Stimulated activated CD4-positive, alpha-beta T cell treated with anti-CD3 and anti-CD28 coated beads, Interleukin-1b, Interleukin-23, amount 100 ng/mL, for 1 hour (primary cell): ENCODE measurements at places on chromosomes 1 and 21.

DNA sequence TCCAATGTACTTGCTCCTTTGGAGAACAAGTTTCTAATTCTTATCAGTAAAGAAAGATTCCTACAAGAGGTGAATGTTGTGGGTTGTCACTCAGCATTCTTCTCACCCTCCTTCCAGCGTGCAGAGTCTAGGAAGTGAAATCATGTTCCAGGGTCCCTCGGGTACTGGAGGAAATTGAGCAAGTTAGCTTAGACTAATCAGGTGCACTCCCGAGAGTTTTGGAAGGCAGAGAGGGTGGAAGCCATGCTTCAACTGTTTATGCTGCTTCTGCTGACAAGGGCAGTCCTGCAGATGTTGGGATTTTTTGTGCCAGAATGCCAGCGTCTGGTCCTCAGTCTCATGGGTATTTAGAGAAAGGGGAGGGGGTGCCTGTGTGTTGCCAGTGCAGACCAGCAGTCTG, 5.3 kb upstream of the C1orf115 start:
- no peak for DNase-seq

- no peak for DNase-seq
These were observed at the start of gene IFNGR2 for GRCh38 chr21:33403128-33403785. TSS of gene IFNGR2 (plus strand) at chr21:33403413. CDS start at chr21:33403544, 131 bp downstream.

DNA sequence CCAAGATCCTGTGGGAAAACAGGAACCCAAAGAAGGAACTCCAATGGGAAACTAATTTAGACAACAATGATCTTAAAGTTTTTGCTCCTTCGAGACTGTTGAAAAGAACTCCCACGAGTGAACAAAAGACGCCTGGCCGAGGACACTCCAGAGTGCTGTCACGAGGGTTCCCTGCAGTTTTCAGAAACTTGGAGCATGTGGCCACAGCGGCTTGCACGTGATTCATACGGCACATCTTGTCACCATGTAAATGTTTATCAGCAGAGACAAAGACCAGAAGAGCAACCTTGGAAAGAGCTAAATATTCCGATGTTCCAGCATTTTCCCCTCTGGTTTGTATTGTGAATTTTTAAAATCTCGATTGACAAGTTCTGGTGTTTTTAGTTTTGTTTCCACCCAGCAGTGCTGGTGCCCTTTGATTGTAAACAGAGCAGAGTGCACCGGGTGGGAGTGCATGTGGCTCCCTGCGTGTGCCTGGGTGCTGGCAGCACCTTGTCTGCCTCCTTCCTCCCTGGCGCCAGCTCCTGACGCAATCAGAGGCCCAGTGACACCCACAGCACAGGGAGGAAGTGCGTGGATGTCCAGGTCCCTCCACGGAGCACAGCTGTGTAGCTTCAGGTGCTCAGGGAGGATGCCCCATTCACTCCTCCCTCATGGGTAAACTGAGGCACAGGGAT, 23.0 kb downstream of the LRRC3 start:
- no peak for DNase-seq

GRCh38 chr1:25556791-25557476, 13.5 kb downstream of the LDLRAP1 start:
- DNase-seq = no peak

DNA sequence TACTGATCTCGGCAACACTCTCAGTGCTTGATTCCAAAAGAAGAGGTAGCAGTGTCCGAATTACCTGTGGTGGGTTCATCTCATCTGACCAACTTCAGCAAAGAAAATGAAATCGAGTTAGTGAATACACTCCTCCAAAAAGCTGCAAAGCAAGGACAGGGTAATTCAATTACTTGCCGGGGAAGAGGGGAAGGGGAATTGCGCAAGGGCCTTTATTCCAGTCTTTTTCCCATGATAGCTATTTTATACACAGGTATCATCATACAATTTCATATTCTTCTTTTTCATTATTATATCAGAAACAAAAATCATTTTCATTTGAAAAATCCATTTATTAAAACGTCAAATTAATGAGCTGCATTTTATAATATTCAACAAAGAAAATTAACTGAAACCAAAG, 42.9 kb downstream of the UBR4 start:
- no peak for DNase-seq

- DNase-seq = no peak
These were observed 14.4 kb downstream of the SLC5A9 start for GRCh38 chr1:48236716-48237470.
